Lower leg skin (tissue), 4 donors: ENCODE measurements at places on chromosomes 16 and 17. TPM values are rescaled to one million over a fixed set of nuclear protein-coding genes. Genes with fewer than 3 reads are reported as not detected.

The CCL18 gene
- not detected for total RNA-seq

The CDH3 gene
- total RNA-seq = 43.9 TPM

The APOBR gene
- total RNA-seq = 0.88 TPM

The FN3K gene
- total RNA-seq = 2.3 TPM

The ACSM3 gene
- total RNA-seq = 7.1 TPM

- DNase-seq = peak; percentile 60
Observed at GRCh38 chr17:57972151-57972550, 15.9 kb downstream of the VEZF1 start.

DNA sequence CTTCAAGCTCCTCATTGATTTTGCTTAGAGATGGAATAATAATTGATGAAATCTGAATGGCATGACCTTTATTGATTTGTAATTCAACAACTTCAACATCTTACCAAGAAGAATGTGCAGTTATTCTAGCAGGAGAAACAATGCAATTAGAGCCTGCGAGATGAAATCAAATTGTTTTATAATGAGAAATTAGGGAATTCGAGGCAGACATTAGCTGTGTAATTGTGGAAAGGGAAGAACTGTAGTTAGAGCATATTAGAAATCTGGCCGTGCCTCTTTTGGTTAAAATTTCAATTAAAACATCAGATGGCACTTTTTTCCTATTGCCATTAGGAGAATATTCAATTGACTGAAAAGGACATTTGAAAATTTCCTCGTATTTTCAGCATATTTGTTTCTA lies 325.8 kb downstream of the WWOX start:
- no peak for DNase-seq
